GDM1 (cell line): ENCODE measurements at places on chromosomes 5 and 9.

GRCh38 chr5:103904651-103905050 lies 342.1 kb upstream of the NUDT12 start:
- no peak for DNase-seq

- no peak for DNase-seq
These were observed 20.6 kb downstream of the SHB start for GRCh38 chr9:38048316-38048969.

DNA sequence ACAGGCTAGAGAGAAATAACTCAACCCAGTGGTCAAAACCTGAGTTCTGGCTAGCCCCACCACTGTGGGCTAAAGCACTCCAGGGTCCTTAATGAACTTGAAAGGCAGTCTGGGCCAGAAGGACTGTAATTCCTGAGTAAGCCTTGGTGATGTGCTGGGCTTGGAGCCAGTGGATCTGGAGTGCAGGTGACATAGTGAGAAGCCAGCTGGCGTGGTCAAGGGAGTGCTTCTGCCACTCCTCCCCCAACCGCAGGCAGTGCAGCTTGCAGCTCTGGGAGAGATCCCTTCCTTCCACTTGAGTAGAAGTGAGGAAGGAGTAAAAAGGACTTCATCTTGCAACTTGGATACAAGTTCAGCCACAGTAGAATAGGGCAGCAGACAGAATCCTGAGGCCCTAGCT lies 424.0 kb downstream of the CDH18 start:
- no peak for DNase-seq

GRCh38 chr9:87501806-87502205 lies 4.1 kb downstream of the DAPK1 start:
- DNase-seq: no peak

DNA sequence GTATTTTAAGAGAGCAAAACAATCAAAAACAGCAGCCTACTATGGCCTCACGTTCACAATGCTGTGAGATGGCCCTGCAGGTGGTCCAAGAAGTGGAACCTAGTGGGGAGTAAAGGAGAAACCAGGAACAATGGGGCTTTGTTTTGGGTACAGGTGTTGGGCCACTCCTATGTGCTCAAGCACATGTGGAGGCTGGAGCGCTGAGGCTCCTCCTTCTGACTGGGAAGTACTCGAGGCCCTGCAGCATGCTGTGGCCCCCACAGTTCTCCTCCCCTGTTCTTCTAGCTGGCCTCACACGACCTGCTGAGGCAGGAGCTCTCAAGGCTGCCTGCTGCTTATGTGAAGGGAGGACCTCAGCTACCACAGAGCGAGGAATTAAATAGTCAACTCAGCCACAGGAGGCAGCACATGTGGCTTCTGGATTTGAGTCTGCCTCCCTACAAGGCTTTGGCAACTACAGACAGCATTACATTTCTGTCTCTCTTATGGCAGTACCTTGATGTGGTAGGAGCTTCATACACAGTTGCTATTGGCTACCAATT lies 482.3 kb downstream of the SPOCK1 start:
- DNase-seq: no peak

GRCh38 chr9:75604661-75605060 lies 285.8 kb upstream of the PCSK5 start:
- no peak for DNase-seq

DNA sequence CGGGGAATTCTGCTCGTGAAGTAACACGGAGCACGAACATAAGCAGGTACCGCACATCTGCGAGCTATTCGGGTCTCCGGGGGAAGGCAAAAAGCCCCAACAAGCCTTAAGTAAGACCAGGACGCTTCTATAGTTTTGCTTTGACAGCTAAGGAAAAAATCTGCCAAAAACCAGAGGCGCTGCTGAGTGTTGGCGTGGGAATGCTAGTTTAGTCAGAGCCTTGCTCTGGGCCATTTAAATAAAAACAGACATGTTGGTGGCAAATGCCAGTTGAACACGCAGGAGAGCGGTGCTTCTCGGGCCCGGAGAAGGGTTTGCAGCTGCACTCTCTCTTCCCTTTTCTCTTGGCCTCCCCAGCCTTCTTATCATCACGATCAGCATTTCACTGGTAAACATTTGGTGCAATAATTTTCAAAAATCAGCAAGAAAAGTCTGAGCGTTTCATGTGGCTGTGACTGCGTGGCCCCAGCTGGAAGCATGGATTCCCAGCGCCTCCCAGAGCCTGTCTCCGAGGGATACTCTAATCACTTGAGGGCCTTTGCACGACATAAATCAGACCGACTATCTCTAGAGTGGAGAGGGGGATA lies 6.4 kb upstream of the NOTCH1 start:
- DNase-seq: no peak

DNA sequence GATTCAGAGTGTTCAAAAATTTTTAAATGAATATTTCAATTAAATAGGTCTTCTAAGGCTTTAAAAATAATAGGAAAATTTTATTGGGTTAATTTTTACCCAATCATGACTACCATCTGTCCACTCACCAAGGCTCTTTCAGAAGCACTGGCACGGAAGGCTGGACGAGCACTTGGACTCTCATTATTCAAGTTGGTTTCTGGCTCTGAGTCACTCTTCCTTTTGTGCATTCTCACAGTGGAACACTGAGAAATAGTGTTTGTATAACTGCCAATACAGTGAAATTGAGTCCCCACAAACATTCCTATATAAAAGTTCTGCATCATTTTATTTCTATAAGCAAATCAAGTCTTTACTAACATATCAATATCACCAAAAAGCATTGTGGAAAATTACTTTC lies 1149.0 kb downstream of the EFNA5 start:
- no peak for DNase-seq

GRCh38 chr9:88990041-88990728 lies 1.1 kb upstream of the S1PR3 start:
- no peak for DNase-seq
